ENCODE measurements at places on chromosomes 4 and X. TPM values are rescaled to one million over a fixed set of nuclear protein-coding genes. Genes with fewer than 3 reads are reported as not detected.

The CCDC120 gene
- 13.5 TPM for total RNA-seq

The MAB21L2 gene
- not detected for total RNA-seq

The BLTP1 gene
- total RNA-seq, result 25.4 TPM

The HPSE gene
- 12.6 TPM for total RNA-seq

The NKRF gene
- total RNA-seq, result 22.8 TPM

The TCEAL6 gene
- total RNA-seq, result not detected

The MND1 gene
- total RNA-seq, result 29.9 TPM

The TBX22 gene
- not detected for total RNA-seq

The MAGEB10 gene
- not detected for total RNA-seq

DNA sequence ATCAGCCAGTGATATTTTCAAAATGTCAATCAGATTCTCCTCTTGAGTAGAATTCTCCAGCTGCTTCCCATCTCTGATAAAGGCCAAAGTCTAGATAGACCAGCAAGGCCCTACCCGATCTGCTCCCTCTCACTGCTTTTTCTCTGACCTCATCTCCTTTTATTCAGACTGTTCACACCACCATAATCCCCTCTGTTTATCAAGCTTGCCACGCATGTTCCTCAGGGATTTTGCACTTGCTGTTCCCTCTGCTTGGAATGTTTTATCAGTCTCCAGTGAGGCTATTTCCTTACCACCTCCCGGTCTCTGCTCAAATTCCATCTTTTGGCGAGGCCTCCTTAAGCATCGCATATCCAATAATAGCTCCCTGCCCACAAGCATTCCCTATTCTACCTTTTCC, 20.1 kb downstream of the NOCT start:
- no peak overlapping the region for H3K4me3 ChIP-seq
- no peak for DNase-seq
- H3K4me1 ChIP-seq, result no peaks in the 10 kb centered on the region
- no peaks in the 10 kb centered on the region for H3K27me3 ChIP-seq

GRCh38 chrX:131802836-131803626, 220.1 kb upstream of the STK26 start:
- no peaks in the 10 kb centered on the region for H3K4me1 ChIP-seq
- no peaks in the 10 kb centered on the region for H3K27me3 ChIP-seq
- no peak overlapping the region for H3K27ac ChIP-seq
- DNase-seq, result no peak
- no peak overlapping the region for H3K4me3 ChIP-seq
- no peaks in the 10 kb centered on the region for H3K36me3 ChIP-seq

- no peaks in the 10 kb centered on the region for H3K36me3 ChIP-seq
- no peaks in the 10 kb centered on the region for H3K4me1 ChIP-seq
- no peaks in the 10 kb centered on the region for H3K27me3 ChIP-seq
- H3K4me3 ChIP-seq, result no peak overlapping the region
- DNase-seq, result no peak
- H3K27ac ChIP-seq, result no peak overlapping the region
Measured at GRCh38 chr4:47010912-47011446, 17.6 kb upstream of the GABRA4 start.

DNA sequence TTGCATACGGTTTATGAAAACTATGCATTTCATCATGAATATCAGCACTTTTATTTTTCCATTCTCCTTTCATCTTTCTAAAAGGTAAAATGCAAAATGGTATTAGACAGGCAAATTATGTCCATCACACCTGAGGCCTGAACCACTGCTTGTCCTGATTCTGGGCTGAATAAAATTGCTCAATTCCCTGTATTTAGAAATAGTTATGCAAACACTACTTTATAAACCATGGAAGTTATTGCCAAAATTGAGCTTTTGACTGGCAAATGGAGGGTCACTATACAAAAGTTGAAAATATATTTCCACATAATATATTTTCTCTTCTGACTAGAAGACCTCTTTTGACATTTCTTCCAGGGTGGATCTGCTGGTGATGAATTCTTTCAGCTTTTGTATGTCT, 21.1 kb downstream of the FAM47E start:
- no peaks in the 10 kb centered on the region for H3K36me3 ChIP-seq
- H3K27ac ChIP-seq, result no peak overlapping the region
- no peaks in the 10 kb centered on the region for H3K4me1 ChIP-seq
- H3K27me3 ChIP-seq, result no peaks in the 10 kb centered on the region

- no peaks in the 10 kb centered on the region for H3K27me3 ChIP-seq
- H3K4me3 ChIP-seq, result no peak overlapping the region
- no peaks in the 10 kb centered on the region for H3K36me3 ChIP-seq
Measured at GRCh38 chrX:308821-309520, 9.6 kb downstream of the GTPBP6 start.

GRCh38 chr4:156576946-156577345, 394.7 kb downstream of the PDGFC start:
- no peak overlapping the region for H3K4me3 ChIP-seq
- DNase-seq, result no peak
- H3K27ac ChIP-seq, result no peak overlapping the region
- H3K4me1 ChIP-seq, result no peaks in the 10 kb centered on the region

DNA sequence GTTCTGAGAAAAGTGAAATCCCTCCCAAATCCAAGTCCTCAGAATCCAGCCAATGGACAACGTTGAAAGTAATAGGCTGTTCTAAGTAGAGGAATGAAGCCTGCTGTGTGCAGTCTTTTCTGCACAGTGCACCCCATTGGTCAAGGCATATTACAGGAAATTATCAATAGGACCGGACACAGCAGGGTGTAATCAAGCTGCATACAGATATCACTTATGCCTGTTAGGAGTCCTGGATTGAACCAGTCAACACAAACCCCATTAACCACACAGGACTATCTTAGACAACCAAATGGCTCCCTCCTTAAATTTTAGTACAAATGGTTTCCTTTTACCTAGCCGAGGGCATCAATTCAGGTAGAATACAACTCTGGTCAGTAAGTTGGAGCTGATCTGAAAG, 34.2 kb upstream of the MAGEA8 start:
- no peaks in the 10 kb centered on the region for H3K36me3 ChIP-seq
- H3K27ac ChIP-seq, result no peak overlapping the region
- no peak for DNase-seq

GRCh38 chr4:185358514-185358913, 37.2 kb downstream of the LRP2BP start:
- H3K36me3 ChIP-seq, result no peaks in the 10 kb centered on the region
- DNase-seq, result no peak
- H3K27ac ChIP-seq, result no peak overlapping the region

- peaks cover 3% of the 10 kb centered on the region for H3K4me1 ChIP-seq
- H3K27ac ChIP-seq, result no peak overlapping the region
- H3K4me3 ChIP-seq, result no peak overlapping the region
- H3K36me3 ChIP-seq, result no peaks in the 10 kb centered on the region
- H3K27me3 ChIP-seq, result no peaks in the 10 kb centered on the region
Measured at GRCh38 chrX:15567886-15568616, 32.7 kb downstream of the ACE2 start.

DNA sequence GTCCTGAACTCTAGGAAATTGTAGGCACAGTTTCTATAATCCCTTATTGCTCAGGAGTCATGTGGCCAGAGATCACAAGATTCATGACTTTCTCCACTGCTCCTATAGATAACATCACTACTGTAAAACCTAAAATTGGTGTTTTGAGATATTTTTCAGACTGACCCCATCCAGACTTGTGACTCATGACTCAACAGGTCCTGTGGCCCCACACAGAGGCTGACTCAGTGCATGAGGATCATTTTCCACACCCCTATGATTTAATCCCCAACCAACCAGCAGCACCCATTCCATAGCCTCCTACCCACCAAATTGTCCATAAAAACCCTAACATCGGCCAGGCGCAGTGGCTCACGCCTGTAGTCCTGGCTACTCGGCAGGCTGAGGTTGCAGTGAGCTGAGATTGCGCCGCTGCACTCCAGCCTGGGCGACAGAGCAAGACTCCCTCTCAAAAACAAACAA, 13.2 kb upstream of the XIAP start:
- H3K27me3 ChIP-seq, result no peaks in the 10 kb centered on the region
- H3K36me3 ChIP-seq, result no peaks in the 10 kb centered on the region
- H3K4me1 ChIP-seq, result 0 out of 2 replicates have a peak, but pooled peaks cover 2% of the 10 kb centered on the region
- no peak overlapping the region for H3K27ac ChIP-seq
- DNase-seq, result no peak

GRCh38 chr4:114694770-114695169, 96.2 kb downstream of the UGT8 start:
- no peaks in the 10 kb centered on the region for H3K4me1 ChIP-seq
- H3K4me3 ChIP-seq, result no peak overlapping the region
- H3K27me3 ChIP-seq, result no peaks in the 10 kb centered on the region
- DNase-seq, result peak; percentile 28

GRCh38 chrX:11588097-11588496, 77.6 kb downstream of the ARHGAP6 start:
- H3K4me1 ChIP-seq, result no peaks in the 10 kb centered on the region
- H3K4me3 ChIP-seq, result no peak overlapping the region
- no peak for DNase-seq
- H3K36me3 ChIP-seq, result no peaks in the 10 kb centered on the region
- H3K27ac ChIP-seq, result no peak overlapping the region
- no peaks in the 10 kb centered on the region for H3K27me3 ChIP-seq

GRCh38 chr4:8032381-8032780, 92.7 kb upstream of the AFAP1 start:
- no peak overlapping the region for H3K4me3 ChIP-seq
- no peak for DNase-seq
- peaks cover 8% of the 10 kb centered on the region for H3K4me1 ChIP-seq
- no peaks in the 10 kb centered on the region for H3K36me3 ChIP-seq
- H3K27ac ChIP-seq, result no peak overlapping the region
- H3K27me3 ChIP-seq, result no peaks in the 10 kb centered on the region

- no peak overlapping the region for H3K27ac ChIP-seq
- DNase-seq, result no peak
- H3K27me3 ChIP-seq, result no peaks in the 10 kb centered on the region
- H3K4me3 ChIP-seq, result no peak overlapping the region
- H3K36me3 ChIP-seq, result no peaks in the 10 kb centered on the region
Measured at GRCh38 chr4:77152421-77152820, 4.6 kb upstream of the CCNG2 start.

GRCh38 chr4:8538703-8539567, 41.3 kb upstream of the GPR78 start:
- H3K36me3 ChIP-seq, result no peaks in the 10 kb centered on the region
- H3K4me3 ChIP-seq, result peak overlapping the region; percentile 29
- peak; percentile 81 for DNase-seq
- H3K27me3 ChIP-seq, result no peaks in the 10 kb centered on the region

DNA sequence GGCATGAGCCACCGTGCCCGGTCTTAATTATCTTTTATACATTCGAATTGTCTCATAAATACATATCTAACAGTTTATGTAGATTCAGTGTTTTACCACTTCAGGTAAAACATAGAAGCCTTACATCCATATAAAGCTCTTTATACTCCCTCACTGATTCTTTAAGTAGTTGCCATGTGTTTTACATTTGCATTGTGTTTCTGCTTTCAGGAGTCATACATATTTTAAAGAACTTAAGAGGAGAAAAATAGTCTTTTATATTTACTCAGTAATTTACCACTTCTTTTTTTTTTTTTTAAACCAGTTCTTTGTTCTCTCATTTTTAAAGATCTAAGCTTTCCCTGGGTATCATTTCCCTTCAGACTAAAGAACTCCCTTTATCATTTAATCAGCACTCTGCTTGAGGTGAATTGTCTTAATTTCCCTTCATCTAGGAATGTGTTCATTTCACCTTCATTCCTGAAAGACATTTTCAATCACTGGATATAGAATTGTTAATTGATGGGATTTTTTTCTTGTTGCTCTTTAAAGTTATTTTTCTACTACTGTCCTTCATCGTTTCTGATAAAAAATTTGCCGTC, 324.3 kb upstream of the ZCCHC13 start:
- H3K4me1 ChIP-seq, result no peaks in the 10 kb centered on the region
- no peak overlapping the region for H3K27ac ChIP-seq
- no peak overlapping the region for H3K4me3 ChIP-seq
- H3K27me3 ChIP-seq, result no peaks in the 10 kb centered on the region
- DNase-seq, result no peak

DNA sequence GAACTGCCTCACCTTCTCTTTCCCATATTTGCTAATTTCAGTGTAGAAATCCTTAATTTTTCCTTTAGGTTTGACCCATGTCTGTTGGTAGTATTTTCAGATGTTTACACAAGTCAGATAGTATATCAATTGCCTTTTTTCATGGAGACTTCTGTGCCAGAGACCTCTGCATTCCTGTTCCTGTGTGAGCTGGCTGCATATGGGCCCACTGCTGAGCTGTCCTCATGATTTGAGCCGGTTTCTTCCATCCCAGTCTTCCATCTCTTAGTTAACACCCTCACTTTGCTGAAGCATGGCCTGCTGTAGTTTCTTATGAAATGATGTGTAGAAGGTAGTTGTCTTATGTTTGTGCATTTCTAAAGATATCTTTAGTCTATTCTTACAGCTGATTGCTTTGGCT, 40.0 kb downstream of the CDS1 start:
- H3K27me3 ChIP-seq, result no peaks in the 10 kb centered on the region
- no peaks in the 10 kb centered on the region for H3K4me1 ChIP-seq
- no peaks in the 10 kb centered on the region for H3K36me3 ChIP-seq

- no peak overlapping the region for H3K27ac ChIP-seq
- no peak overlapping the region for H3K4me3 ChIP-seq
- H3K4me1 ChIP-seq, result peaks cover 7% of the 10 kb centered on the region
- no peaks in the 10 kb centered on the region for H3K36me3 ChIP-seq
Measured at GRCh38 chr4:144582105-144582850, 63.7 kb upstream of the HHIP start.

DNA sequence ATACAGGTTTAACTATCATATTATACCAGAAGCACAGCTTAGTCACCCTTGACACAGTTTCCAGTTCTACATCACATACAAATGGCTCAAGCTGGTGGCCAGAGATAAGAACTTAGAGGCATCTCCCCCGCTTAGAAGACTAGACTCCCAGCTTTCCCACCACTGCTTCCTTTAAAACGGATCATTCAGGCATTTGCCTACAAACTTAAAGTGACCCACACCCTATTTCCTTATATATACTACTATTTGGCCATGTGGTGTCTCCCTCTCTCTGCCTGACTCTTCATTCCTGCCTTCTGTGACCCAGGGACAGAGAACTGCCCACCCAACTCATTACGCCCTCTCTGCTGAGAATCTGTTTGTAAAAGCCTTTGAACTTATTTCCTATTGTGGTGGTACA, 781.2 kb upstream of the DIAPH2 start:
- no peaks in the 10 kb centered on the region for H3K4me1 ChIP-seq
- no peaks in the 10 kb centered on the region for H3K36me3 ChIP-seq
- no peak overlapping the region for H3K27ac ChIP-seq
- no peak overlapping the region for H3K4me3 ChIP-seq
- no peaks in the 10 kb centered on the region for H3K27me3 ChIP-seq

GRCh38 chrX:101081231-101081630, 2.6 kb downstream of the TMEM35A start:
- DNase-seq, result no peak
- H3K4me1 ChIP-seq, result no peaks in the 10 kb centered on the region
- H3K27ac ChIP-seq, result no peak overlapping the region

Measured in HCT116 (cell line).